ENCODE measurements at places on chromosomes 6 and 20.

DNA sequence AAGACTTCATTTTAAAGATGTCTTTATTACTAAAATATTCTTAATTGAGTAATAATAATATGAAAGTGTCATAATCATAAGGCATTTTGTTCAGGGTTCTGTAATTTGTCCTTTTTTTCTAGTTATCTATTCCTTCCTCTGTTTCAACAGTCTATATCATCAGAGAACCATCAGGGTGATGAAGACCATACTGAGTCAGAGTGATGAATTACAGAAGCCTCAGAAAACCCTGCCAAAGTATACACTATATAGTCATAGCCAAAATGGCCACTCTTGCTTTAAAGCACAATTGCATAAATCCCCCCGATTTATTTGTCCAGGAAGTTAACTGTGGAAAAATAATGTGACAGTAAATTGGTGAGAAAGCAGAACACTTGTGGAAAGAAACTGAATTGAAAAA is 735.0 kb downstream of the EPHA7 start:
- peak; percentile 24 for DNase-seq

DNA sequence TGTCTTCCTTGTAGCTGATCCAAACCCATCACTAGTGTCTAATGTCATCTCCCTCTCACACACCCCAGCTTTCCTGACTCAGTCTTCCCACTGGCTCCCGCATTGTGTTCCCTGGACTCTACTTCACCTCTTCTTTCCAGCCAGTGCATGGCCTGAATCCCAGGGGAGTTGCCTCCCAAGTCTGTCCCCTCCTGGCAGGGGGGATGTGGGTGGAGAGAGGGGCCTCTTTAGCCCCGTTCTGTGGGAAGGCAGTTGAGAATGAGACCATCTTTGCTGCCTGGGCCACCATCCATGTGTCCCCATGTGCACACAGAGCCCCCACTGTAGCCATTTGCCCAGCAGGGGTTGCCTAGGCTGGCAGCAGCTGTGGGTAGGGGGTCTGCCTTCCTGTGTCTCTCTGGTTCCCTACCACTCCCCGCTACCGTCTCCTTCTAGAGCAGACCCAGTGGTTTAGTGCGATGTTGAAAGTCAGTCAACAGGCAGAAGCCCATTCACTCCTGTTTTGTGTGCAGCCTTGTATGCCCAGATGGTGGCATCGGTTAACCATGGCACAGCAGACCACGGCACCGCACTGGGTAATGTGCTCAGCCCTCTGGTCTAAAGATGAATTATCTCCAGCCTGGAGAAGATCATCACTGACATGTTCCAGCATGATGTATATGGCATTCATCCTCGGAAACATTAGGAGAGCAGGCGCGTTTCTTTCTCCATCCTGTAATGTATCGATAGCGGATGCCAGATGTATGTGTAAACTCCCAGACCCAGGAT is 178.8 kb upstream of the SNX9 start:
- DNase-seq, result no peak

DNA sequence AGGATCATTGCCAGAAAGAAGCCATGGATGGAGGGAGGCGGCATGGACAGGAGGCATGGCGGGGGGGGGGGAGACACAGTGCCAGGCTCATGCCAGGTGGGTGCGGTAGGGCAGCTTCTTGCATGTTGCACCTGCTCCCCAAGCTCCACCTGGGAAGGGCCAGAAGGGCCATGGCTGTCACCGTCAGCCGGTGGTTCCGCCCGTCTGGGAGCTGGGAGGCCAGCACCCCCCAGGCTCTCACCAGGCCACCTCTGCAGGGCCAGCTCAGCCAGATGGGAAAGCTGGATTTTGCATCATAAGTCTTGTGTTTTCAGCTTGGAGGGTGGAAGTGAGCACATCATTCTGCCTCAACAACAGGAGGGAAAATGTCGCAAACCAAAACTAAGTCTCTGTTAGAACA is 404.7 kb downstream of the TAF4 start:
- DNase-seq, result no peak

DNA sequence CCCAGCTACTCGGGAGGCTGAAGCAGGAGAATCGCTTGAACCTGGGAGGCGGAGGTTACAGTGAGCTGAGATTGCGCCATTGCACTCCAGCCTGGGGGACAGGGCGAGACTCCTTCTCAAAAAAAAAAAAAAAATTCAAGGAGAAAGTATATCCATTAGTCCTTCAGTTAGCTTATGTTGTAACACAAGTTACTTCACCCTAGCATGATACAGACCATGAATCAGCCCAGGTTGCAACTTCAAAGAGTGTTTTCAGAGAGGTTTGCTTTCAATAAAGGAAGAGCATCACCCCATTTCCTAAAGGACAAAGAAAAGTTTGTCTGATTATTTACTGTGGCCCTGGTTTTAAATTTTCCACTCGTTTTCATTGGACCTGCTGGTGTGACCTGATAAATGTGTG is 73.0 kb downstream of the SERAC1 start:
- no peak for DNase-seq

DNA sequence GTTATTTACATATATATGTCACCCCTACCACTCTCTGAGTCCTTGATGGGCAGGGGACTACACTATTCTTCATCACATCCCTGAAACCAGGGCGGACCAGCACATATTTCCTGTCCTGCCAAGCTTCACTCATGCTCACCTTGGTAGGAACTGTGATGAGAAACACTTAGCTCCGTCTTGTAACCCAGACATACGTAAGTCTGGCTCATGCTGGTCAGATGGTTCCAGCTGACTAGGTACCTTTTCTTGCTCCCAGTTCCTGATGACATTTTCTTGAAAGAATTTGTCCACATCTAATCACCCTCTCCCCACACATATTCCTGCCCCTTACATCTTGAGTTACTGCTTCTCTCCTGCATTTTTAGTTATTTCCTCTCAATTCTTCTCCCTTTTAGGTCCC is 122.2 kb upstream of the MYLIP start:
- DNase-seq, result no peak

- no peak for DNase-seq
Measured at GRCh38 chr20:48070991-48071652, 285.8 kb upstream of the SULF2 start.
